ENCODE measurements at places on chromosomes 12 and 14.
A peak's percentile ranks its signal among the peaks of the same experiment; 100 is the strongest.

DNA sequence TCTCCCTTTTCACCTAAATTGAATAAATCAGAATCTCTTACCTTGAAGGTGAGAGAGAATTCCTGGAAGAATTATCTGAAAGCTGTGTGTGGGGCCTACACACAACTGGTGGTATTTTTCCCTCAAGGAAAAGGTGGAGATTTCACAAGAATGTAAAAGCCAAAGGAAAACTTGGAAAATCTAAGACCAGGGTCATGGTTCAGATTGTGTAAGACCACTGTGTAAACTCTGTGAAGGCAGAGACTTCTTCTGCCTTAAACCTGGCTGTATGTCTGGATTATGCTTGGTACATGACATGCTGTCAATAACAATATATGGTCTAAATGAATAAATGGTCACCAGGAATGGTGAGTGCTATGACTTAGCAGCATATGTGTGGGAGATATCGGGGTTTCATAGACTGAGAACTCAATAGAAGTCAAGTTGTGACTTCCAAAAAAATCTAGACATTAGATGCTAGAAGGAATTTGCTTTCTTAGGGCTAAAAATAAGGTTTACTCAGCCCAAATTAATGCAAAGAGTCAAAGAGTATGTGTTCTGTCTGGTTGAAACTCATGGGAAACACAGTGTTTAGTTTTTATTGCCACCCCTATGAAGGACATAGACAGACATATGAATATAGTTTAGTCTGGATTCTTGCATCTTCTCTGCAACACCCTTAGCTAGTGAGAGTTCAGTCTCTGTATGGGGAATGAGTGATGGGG is 163.7 kb downstream of the SNAPC1 start:
- DNase-seq, result no peak

GRCh38 chr12:123140676-123141614 is 9.9 kb downstream of the PITPNM2 start:
- no peak for DNase-seq

- DNase-seq, result no peak
These were observed 431.9 kb downstream of the BCAT1 start for GRCh38 chr12:24517000-24517399.

- no peak for DNase-seq
These were observed 39.3 kb downstream of the EP400 start for GRCh38 chr12:131989021-131989420.

GRCh38 chr12:32901553-32901952 is 5.0 kb upstream of the PKP2 start:
- DNase-seq, result peak; percentile 36

- DNase-seq, result peak; percentile 50
These were observed 37.9 kb downstream of the A2ML1 start for GRCh38 chr12:8860165-8860961.

GRCh38 chr12:28966046-28966780 is 182.9 kb upstream of the FAR2 start:
- DNase-seq, result no peak

DNA sequence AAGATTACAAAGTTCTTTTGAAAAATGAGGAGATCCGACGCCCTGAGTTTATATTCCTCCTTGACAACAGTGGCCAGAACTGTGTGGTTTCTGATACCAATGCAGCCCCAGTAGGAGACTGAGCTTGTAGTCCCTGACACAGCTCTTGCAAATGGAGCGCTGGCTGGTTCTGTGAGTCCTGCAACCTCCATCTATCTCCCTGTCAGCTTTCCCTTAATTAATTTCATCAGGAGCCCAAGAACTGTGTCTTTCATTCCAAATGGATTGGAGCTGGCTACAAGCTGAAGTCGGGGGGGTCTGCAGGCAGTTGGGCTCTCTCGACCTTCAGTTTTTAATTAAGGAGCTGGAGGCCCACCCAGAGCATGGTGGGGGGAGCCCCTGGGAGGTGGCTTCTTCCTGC is 160.6 kb downstream of the ADGRD1 start:
- DNase-seq, result no peak

- DNase-seq, result no peak
These were observed 43.0 kb upstream of the SELPLG start for GRCh38 chr12:108676707-108677106.

DNA sequence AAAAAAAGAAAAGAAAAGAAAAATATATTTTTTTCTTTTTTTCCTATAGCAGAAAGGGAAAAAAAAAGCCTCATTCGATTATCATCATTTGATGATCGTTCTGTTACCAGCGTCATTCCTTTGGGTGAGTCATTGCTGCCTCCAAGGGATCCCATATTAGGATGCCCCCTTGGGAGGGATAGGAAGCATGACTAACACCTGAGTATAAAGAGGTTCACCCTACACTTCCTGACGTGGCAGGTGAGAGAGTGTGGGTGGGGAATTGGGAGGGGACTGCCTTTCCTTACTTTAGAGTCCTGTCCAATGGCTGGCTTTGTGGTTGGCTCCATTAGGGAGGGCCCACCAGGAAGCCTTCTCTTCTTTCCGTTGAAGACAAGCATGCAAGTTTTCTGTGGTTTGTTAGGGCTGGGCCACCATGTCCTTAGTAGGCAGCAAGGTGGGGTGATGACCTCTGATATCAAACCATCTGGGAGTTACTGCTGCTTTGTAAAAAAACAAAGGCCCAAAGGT is 56.1 kb upstream of the FUT8 start:
- DNase-seq, result no peak

- no peak for DNase-seq
These were observed 4.5 kb downstream of the DHRS2 start for GRCh38 chr14:23640524-23641141.

GRCh38 chr14:103206836-103207387 is 83.7 kb downstream of the TNFAIP2 start:
- DNase-seq, result no peak

- DNase-seq, result no peak
These were observed 200.6 kb downstream of the TTC7B start for GRCh38 chr14:90615517-90616060.

- DNase-seq, result no peak
These were observed 3.0 kb downstream of the SELPLG start for GRCh38 chr12:108630481-108631207.

DNA sequence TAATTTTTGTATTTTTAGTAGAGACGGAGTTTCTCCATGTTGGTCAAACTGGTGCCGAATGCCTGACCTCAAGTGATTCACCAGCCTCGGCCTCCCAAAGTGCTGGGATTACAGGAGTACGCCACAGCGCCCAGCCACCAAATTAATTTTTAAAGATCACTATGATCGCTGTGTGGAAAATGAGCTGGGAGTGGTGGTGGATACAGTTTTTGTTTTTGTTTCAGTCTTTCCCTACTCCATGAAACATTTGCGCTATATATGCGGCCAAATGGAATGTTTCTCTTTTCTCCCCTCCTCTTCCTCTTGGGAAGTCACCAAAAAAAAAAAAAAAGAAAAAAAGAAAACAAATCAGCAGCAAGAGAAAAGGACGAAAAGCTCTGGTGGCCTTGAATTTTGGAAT is 20.8 kb upstream of the P2RX4 start:
- DNase-seq, result no peak

GRCh38 chr12:107484941-107485340 is 200.7 kb upstream of the PWP1 start:
- no peak for DNase-seq

DNA sequence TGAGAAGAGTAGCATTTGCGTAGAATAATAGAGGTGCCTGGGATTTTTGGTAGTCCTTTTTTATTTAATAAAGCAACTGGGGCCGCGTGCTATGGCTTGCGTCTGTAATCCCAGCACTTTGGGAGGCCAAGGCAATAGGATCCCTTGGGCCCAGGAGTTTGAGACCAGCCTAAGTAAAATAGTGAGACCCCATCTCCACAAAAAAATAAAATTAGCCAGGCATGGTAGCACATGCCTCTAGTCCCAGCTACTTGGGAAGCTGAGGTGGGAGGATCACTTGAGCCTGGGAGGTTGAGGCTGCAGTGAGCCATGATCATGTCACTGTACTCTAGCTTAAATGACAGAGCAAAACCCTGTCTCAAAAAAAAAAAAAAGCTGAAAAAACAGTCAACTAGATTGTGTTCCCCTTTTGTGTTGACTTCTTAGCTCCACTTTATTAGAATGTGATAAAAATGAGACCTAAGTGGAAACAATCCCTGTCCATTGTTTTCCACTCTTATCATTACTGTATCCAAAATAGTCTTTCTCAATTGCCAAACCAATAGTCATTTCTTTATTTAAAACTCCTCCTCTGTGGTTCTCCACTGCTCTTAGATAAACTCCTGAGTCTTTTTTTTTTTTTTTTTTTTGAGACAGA is 7.4 kb downstream of the PRKCH start:
- DNase-seq, result no peak

DNA sequence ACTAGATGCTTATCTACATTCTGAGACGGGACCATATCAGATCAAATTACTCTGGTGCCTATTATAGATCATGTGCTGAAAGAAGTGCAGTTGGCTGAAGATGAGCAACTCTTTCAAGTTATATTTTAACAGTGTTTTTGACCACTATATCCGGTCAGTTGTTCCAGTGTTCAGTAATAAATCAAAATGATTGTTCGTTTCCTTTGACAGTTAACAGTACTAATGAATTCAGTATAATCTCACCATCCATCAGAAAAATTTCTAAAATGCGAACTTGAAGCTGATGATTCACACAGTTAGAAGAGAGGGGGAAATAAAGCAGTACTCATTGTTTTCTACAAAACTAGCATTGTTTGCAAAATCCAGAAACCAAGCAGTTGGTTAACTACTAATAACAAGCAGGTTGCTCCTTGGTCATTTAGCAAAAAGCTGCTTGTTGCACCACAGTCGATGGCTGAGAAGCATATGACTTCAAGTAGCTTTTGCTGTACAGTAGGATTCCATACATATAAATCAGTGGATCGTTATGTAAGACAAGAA is 2.3 kb downstream of the RPS6KA5 start:
- no peak for DNase-seq

- DNase-seq, result no peak
These were observed 2.7 kb downstream of the ARID2 start for GRCh38 chr12:45732250-45732649.

- DNase-seq, result no peak
These were observed 612.0 kb downstream of the VRK1 start for GRCh38 chr14:97408937-97409815.

- DNase-seq, result no peak
These were observed 149.7 kb upstream of the ARHGAP5 start for GRCh38 chr14:31927348-31927832.

Data from HAP-1 (cell line).